Esophagus squamous epithelium (tissue), 5 donors: ENCODE measurements at places on chromosomes 3 and 15.

- H3K27me3 ChIP-seq = no peaks in the 10 kb centered on the region
- DNase-seq = no peak
- peak overlapping the region; percentile 95 for H3K27ac ChIP-seq
- peak overlapping the region; percentile 91 for H3K4me3 ChIP-seq
- peaks cover 11% of the 10 kb centered on the region for H3K36me3 ChIP-seq
Observed at GRCh38 chr15:89335298-89336041, 846 bp upstream of the POLG start.

DNA sequence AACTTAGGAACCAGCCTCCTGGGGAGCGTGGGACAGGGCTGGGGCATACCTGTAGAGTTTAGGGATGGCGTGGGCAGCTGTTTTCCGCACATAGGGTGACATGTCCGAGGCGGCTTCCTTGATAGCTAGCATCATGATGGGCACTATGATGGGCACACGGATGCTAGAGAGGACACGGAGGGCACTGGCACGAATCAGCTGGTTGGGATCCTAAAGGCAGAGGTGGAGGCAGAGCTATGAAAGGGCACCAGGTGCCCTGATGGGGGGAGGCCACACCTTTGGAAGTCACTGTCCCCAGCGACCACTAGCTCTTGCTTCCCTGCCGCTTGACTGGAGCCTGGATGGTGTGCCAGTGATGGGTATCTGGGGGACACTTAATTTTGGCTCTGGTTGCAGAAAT, 28.3 kb downstream of the AP3B2 start:
- H3K36me3 ChIP-seq = no peaks in the 10 kb centered on the region
- peaks cover 9% of the 10 kb centered on the region for H3K4me1 ChIP-seq
- H3K27me3 ChIP-seq = peaks cover 36% of the 10 kb centered on the region
- no peak for DNase-seq
- peak overlapping the region; percentile 72 for H3K4me3 ChIP-seq

DNA sequence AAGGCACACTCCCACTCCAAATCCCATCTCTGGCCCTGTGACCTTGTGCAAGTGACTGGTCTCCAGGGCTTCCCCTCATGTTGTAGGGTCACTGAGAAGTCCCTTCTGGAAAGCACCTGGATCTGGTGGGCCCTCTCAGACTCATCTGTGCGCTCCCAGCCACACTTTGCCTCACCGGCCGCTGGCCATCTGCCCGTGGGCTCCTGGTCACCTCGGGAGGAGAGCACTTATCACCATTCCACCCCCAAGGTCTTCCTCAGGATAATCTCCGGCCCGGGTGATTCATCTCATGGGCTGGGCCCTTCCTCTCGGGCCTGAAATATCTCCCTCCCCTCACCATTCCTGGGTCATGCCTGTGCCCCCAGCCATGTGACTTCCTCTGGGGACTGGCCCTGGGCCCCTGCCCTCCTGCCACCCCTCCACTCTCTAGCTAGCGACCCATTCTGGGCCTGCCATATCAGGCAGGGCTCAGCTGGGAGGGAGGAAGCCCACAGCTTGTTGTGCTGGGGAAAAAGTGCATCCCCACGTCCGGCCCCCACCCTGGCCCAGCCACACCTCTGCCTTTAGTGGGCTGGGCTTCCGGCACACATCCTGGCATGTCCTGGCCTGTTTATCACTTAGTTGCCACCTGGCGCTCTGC, 10.6 kb upstream of the WNT7A start:
- no peak for DNase-seq
- H3K27me3 ChIP-seq = no peaks in the 10 kb centered on the region
- H3K36me3 ChIP-seq = no peaks in the 10 kb centered on the region
- H3K4me3 ChIP-seq = no peak overlapping the region
- peaks cover 5% of the 10 kb centered on the region for H3K4me1 ChIP-seq
- no peak overlapping the region for H3K27ac ChIP-seq

GRCh38 chr15:50143255-50143860, 24.3 kb upstream of the ATP8B4 start:
- DNase-seq = no peak
- H3K36me3 ChIP-seq = no peaks in the 10 kb centered on the region
- H3K27me3 ChIP-seq = no peaks in the 10 kb centered on the region
- no peaks in the 10 kb centered on the region for H3K4me1 ChIP-seq
